Cerebellar nuclear complex (tissue), 1 donor: ENCODE measurements at places on chromosomes 4 and X.

DNA sequence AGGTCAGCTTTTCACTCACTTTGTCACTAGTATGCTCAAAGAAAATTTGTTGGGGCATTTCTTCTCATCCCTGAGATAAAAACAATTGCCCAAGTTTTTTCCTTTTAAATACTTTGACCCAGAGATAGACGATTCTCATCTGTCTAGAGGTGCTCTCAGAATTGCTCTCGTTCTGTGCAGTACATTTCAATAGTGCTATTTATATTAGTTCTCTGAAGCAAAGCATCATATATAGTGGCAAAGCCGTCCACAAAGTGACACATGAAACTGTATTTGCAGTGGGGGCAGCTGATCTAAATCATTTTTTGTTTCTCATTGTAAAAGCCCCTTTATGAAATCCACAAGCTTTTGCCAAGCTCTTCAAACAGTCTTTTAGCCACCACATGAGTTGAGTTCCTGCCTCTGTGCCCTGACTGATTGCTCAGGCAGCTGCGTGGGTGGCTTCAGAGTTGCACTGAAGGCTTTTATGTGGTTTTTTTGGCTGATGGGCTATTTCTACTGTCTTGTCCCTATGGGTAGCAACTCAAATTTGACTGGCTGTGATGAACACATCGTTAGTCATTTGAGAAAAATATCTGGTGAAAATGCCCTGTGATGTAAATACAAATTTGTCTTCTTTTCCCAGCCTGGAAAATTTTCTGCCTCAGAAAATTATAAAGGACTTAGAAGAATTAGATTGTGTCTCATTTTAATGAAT is 119.1 kb upstream of the OTUD4 start:
- DNase-seq, result no peak

DNA sequence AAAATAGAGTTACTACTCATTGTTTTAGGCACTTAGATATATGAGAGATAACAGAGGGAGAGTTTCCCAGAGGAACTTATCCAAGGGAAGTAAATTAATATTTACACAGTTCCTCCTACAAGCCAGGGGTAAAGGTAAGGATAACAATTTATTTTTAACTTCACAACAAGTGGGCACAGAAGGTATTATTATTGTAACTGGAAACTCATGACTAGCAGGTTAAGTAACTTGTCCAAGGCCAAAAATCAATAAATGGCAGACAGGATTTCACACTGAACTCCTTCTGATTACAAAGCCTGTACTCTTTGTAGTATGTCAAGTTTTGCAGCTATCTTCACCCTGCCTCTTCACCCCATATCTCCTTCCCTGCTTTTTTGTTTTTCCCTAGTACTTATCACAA is 46.9 kb upstream of the F8A3 start:
- DNase-seq, result no peak

GRCh38 chr4:10722957-10723356 is 38.4 kb upstream of the CLNK start:
- DNase-seq, result no peak

DNA sequence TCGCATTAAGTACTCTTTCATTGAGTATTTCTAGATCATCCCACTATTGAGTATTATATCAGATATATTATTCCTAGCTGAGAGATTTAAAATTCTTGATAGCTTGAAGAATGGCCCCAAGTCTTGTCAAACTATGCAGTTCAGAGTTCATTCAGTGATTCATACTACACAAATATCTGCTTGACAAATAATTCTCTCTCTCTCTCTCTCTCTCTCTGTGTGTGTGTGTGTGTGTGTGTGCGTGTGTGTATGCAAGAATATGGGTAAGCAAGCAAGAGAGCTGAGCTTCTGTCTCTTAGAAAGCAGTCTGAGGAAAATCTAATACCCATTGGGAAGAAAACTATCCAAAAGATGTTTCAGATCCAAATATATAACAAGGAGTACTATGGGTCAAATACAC is 142.0 kb downstream of the SLC10A7 start:
- no peak for DNase-seq

GRCh38 chr4:163556650-163557391 is 62.3 kb downstream of the TMA16 start:
- DNase-seq, result no peak

- DNase-seq, result no peak
These were observed 19.6 kb upstream of the FGF16 start for GRCh38 chrX:77427611-77428010.

GRCh38 chr4:108834166-108834834 is 71.4 kb upstream of the ETNPPL start:
- DNase-seq, result no peak

DNA sequence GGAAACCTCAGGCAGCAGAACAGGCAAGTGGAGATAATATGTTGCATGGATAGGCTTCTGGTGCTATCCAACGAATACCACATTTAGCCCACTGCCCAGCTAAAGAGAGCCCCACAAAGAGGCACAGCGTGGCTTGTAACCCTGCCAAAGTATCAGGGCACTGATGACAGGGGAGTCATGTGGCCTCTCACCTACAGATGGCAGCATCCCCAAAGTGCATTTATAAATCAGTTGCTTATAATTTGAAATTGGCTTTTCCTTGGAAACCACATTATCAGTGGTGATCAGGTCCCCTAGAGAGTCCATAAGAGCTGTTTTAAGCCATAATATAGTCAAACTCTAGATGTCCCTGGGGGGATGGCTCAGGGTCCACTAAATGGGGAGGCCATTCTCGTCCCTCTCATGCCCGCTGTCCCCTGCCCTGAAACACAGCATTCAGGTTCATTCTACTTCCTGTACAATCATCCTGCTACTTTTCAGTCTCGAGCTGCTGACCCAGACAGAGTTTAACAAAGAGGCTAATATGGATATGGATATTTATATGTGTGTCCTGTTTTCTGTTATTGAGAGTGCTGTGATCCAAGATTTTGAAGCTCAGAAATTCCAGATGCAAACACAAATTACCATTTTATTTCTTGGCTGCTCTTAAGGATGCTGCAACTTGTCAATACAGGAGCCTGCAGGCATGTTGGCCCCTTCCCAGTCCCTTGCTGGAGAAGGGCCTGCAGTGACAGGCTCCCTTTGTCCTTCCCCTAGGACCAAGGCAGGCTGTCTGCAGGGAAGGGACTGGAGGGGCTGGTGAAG is 28.5 kb downstream of the SRPX start:
- DNase-seq, result no peak
